ENCODE measurements at places on chromosomes 6 and 20. TPM values are rescaled to one million over a fixed set of nuclear protein-coding genes. Genes with fewer than 3 reads are reported as not detected.
A peak's percentile ranks its signal among the peaks of the same experiment; 100 is the strongest.

GRCh38 chr6:149275621-149276020, 41.9 kb upstream of the TAB2 start:
- DNase-seq, result no peak

DNA sequence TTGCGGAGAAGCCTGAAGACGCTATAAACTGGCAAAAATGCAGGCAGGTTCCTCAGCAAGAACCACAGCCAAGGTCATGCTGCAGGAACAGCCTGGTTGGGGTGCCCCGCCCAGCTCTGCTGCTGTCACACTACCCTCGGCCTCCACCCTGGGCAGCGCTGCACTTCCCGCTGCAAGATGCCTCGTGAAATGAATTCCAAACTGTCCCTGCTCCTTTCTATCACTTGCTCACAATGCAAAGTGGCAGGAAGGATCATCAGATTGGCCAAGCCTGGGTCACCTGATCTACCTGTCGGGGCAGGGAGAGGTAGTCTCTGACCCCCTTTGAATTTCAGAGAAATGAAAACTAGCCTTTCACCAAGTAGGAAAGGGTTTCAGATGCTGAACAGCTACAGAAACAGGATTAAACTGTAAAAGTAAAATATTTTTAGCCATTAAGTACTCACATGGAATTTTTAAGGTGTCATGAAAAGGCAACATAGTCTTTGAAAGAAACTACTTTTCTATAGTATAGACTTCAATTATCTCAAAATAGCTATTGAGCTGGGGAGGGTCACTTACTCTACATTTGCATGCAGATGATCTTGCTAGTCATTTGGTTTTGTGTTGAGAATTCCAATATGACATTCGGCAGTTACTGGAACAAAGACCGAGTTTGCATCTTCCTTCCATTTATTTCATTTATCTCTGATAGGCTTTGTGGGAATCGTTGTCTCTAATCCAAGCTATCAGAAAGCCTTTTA, 236.4 kb upstream of the ASCC3 start:
- no peak for DNase-seq

DNA sequence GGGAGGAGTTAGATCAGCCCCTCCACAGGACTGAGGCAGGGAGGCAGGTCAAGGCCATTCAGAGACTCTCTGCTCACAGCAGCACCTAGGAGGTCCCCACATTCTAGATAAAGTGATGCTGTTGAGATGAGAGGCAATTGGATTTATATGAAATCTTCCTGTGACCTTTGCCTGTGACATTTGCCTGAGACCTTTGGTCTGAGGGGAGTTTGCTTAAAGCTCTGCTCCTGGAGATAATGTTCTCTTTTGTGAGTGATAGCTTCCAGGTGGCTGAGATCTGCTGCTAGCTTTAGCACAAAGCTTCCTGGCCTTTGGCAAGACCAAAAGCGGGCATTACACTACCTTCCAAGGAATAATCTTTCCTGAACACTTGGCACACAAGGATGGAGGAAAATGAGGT, 43.3 kb downstream of the TMEM244 start:
- no peak for DNase-seq

ECI2 gene
- total RNA-seq, result 154 TPM

COX4I2 gene
- total RNA-seq, result not detected

OR2H2 gene
- not detected for total RNA-seq

OR2B6 gene
- not detected for total RNA-seq

SAMD3 gene
- 0.96 TPM for total RNA-seq

- no peak for DNase-seq
Observed at GRCh38 chr6:37650071-37650481, 47.6 kb downstream of the MDGA1 start.

- DNase-seq, result no peak
Observed at GRCh38 chr6:90251295-90251992, 45.2 kb downstream of the BACH2 start.

NMBR gene
- total RNA-seq, result not detected

LY6G5C gene
- 2.9 TPM for total RNA-seq

- no peak for DNase-seq
Observed at GRCh38 chr6:4179960-4180651, 44.7 kb upstream of the ECI2 start.

GRCh38 chr6:49634092-49634835, 2.4 kb downstream of the RHAG start:
- no peak for DNase-seq

DNA sequence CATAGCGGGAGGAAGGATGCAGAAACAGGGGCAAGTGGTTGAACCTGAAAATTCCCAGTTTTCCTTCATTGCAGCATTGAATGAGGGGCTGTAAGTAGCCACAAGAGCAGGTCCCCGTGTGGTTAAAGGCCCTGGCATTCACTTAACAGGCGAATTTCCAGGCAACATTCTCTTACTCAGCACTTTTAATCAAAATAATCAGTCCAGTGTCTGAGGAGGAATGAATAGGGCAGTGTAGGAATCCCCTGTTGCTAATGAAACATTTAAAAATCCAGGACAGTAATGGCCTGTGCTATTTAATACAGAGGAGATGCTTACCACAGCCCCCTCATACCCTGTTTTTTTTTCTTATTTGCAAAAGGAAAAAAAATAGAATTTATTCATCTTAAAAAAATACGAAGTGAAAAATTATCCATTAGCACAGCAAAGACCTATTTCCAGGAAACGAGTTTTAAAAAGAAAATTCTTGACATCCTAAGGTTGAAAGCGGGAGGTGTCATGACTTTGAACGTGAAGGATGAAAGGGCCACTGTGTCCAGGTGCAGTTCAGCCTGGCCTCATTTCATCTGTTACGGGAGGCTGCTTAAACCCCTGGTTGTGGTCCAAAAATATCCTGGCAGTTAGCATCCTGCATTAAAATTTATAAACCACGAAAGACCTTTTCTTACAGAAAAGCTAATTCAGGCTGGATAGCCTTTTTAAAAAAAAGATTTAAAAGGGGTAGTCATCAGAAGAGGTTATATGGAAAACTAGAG, 20.2 kb downstream of the MYLK4 start:
- no peak for DNase-seq

DNA sequence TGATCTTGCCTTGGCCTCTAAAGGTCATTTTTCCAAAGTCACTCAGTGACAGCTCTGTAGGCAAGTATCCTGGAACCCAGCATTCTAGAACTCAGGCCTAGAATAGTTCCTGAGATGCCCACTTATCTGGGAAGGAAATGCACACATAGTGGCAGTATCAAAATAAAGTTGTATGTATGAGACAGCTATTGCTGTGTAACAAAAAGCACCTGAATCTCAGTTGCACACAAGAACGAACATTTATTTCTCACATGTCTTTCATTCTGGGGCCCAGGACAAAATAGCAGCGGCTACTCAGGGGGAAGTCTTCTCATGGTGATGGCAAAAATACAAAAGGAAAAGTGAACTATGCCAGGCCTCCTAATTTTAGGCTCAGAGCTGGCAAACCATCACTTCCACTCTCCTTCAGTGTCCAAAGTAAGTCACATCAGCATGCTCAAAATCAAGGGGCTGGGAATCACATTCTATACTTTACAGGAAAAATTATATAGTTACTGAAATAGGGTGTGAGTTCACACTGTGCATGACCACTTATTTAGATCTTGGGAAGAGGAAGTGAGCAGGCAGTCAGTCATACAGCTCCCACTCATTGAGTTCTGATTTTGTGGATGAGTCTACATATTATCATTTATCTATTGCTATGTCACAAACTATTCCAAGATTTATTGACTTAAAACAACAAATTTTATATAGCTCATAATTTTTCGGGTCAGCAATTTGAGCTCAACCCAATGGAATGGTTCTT, 133.7 kb upstream of the RIN2 start:
- DNase-seq, result no peak

GRCh38 chr6:82957171-82957867, 108.3 kb downstream of the UBE3D start:
- DNase-seq, result no peak

- DNase-seq, result no peak
Observed at GRCh38 chr20:22307409-22307808, 277.0 kb downstream of the FOXA2 start.

PDYN gene
- total RNA-seq, result not detected

ARMC2 gene
- total RNA-seq, result 0.78 TPM

DNA sequence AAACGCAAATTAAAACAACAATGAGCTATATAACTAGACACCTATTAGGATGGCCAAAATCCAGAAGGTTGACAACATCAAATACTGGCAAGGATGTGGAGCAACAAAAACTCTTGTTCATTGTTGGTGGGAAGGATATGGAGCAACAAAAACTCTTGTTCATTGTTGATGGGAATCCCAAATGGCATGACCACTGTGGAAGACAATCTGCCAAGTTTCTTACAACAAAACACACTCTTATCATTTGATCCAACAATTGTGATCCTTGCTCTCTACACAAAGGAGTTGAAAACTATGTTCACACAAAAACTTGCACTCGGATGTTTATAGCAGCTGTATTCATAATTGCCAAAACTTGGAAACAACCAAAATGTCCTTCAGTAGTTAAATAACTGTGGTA, 61.8 kb upstream of the LAMA2 start:
- no peak for DNase-seq

DNA sequence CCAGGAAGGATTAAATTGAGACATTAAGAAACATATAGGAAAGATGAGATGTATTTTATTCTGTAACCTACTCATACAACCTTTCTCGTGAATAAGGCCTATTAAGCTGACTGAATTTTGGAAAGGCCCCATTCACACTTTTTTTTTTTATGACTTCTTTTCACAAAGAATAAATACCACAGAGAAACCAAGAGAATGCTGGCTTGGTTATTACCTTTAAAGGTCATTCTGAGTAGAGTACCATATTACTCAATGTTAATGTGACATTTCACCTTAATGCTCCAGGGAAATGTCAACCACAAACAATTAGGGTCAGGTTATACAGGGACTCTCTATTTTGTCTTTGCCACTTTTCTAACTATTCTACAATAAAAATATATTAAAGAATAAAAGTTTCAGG, 204.9 kb upstream of the PTCHD4 start:
- DNase-seq, result no peak

DNA sequence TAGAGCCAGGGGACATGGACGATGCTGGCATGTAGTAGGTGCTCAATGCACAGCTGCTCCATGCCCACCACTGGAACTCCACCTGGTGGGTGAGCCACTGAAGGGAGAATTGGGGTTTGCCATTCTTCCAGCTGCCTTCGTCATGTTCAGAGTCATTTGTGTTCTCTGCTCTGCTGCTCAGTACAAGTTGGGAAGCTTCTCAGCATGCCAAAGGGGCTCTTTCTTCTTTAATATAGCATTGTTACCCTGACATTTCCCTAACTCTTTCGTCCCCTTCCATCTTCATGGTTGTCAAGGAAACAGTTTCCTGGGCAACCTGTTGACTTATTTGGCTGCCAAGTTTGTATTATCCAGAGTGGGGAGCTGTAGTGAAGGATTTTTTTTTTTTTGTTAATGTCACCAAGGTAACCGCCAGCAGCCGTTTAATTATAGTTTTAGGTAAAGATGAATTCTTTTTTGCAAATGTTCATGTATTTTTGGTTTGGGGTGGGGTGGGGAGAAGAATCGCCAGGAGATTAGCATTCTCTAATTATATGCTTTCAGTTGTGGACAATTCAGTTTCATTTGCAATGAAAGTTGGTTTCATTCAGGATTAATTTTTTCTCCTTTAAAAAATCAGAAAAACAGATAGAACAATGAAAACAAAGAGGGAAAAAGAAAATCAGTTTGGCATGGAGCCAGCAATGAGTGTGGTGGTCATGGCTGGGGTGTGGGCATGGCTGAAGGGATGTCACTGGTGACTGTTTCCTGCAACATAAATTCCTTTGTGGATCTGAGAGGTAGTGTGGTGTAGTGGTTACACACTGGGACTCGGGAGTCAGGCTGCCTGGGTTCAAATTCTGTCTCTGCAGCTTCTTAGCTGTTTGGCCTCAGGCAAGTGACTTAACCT, 73.0 kb upstream of the KCNG1 start:
- peak; percentile 31 for DNase-seq

GRCh38 chr6:131754088-131754487, 43.3 kb upstream of the CTAGE9 start:
- peak; percentile 16 for DNase-seq

FUCA2 gene
- 108 TPM for total RNA-seq

DNA sequence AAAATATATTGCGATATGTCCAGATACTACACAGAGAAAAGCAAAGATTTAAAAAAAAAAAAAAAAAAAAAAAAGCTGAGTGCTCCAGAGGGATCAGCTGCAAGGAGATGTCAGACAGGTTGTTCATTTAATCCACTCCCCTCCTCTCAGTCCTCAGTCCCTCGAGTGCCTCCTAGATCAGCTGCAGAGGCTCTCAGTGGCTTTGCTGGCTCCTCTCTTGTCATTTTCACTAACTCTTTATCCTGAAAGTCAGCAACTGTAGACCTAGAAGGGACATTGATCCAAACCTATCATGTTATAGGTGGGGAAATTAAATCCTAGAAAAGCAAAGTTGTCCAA, 61.6 kb downstream of the KIAA0319 start:
- DNase-seq, result no peak

DNA sequence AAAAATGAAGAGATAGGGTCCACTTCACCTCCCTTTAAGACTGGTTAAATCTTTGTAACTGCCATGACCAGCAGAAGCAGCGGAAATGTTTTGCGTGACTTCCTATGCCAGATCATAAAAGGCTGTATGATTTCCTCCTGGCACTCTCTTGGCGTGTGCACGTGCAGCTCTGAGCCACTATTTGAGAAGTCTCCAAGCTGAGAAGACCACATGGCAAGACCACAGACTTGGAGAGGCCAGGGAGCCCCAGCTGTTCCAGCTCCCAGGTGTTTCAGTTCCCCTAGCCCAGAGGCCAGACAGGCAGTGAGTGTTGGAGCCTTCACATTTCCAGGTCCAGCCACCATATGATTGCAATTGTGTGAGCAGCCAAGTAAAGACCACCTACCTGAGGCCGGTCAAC, 259.3 kb upstream of the RIN2 start:
- peak; percentile 97 for DNase-seq

DNA sequence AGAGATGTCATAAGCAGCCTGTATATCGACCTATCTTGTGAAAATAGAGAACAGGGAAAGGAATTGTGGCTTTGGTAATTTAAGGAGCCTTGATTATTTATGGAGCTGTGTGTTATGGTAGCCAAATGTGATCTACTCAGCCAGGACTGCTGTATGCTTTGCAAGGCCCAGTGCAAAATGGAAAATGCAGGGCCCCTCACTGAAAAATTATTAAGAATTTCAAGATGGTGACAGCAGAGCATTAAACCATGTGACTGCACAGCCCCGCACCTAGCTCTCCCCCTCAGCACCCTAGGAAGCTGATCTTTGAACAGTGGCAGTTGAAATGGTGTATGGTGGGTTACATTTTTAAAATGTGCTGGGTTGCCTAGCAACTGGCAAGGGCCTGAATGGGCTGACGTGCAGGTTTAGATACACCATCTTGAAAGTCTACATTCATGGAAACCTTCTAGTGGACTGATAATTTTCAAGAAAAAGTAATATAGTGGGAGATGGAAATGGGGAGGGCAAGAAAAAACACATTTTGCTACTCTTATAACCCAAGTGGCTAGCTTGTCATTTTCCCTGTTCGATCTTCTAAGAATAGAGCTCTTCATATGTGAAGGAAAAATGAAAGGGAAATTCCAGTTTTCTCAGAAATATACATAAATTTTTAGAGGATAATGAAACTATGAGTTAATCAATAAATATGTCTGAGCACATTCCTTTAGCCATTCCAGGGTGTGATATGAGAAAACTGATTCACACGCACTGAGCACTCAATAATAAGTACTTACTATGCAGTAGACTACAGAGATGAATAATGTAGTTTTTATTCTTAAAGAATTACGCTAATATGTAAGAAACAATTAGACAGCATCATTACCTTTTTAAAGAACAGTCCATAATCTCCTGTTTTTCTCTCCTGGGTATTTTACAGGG, 208.0 kb downstream of the ARHGAP18 start:
- DNase-seq, result peak; percentile 15

GRCh38 chr6:145891565-145891964, 72.6 kb downstream of the SHPRH start:
- no peak for DNase-seq

DEFB114 gene
- not detected for total RNA-seq
